Non-pigmented ciliary epithelial cell (primary cell): ENCODE measurements at places on chromosomes 16 and 17.

DNA sequence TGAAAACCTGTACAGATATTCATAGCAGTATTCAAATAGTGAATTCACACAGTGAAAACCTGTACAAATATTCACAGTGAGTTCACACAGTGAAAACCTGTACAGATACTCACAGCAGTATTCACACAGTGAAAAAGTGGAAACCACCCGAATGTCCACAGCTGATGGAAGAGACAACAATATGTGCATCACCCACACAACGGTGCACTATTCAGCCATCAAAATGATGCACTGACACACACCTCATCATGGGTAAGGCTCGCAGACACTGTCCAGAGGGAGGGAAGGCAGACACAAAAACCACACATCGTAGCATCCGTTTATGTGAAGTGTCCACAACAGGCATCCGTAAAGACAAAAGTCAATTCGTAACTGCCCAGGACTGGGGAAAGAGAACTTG is 100.9 kb downstream of the VPS53 start:
- DNase-seq = no peak

GRCh38 chr16:77674888-77675287 is 47.4 kb upstream of the NUDT7 start:
- DNase-seq = peak; percentile 76

GRCh38 chr17:64777415-64778239 is 115.5 kb upstream of the SMURF2 start:
- DNase-seq = no peak

GRCh38 chr16:66474750-66475199 is 47.7 kb downstream of the BEAN1 start:
- DNase-seq = no peak

DNA sequence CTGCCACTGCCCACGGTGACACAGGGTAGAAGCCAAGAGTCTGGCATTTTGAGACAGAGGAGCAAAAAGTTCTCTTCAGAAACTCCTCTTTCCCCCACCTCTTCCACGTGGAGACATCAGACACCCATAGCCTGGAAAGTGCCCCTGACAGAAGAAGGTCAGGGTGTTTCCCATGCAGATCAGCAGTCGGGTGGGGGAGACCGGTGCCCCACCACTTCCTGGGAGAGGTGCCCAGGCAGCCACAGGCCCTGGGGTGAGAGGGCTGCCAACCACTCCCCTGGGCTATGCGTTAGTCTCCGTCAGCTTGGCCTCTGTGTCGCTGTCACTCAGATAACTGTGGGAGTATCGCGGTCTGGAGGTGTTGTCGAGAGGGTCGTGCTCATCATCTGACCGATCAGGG is 31.5 kb downstream of the PIPOX start:
- DNase-seq = no peak

DNA sequence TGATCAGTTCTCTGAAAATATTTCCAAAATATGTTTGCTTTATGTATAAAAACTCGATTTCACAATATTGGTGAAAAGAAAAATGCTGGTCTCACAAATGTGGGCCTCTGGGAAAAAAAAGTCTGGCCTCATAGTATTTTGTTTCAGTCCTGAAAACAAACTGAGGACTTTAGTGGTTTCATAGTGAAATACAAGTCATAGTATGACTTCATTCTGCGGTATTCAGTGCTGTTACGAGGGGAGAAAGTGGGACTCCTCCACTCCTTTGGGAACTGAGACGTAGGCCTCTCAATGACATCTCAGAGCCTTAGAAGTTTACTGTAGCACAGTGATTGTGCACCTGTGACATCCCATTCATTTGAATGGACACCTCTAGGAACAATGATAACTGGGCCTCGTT is 56.0 kb downstream of the CYB561 start:
- no peak for DNase-seq

DNA sequence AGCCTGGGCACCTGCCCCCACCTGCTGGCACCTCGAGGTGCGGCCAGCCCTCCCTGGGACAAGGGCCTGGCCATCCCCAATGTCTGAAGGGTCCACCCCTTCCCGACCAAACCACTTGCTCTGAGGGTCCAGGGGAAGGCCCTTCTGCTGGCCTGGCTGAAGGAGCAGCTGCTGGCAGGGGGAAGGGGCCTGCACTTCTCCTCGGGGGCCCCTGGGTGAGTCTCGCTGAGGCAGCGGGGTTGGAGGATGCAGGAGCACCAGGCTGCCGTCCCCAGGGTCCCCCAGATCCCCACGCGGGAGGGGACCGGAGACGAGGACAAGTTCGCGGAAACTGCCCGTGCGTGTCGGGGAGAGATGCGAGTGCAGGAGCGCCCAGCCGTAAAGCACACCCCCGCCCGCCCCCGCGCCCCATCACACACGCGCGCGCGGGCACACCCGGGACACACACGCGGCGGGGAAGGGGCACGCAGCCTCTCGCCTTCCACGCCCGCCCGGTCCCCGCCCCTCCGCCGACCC is 725 bp upstream of the CACNA1H start:
- DNase-seq = no peak

DNA sequence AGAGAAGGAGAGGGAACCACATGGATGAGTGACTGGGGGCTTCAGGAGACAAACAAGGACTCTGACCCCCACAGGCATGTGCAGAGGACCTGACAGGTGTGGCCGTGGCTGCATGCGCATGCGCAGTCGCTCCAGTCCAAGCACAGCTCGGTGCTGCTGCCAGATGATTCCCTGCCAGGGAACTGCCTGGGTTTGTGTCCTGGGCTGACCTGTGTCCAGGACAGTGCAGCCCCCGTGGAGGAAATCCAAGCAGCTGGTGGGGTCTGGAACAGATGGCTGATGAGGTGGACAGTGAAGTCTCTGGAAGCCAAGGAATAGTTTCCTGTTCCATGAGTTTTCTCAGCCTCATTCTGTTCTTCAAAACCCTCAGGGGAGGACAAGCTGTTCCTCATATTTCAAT is 27.3 kb downstream of the LASP1 start:
- DNase-seq = no peak
